ENCODE measurements at places on chromosomes 7 and 10.

DNA sequence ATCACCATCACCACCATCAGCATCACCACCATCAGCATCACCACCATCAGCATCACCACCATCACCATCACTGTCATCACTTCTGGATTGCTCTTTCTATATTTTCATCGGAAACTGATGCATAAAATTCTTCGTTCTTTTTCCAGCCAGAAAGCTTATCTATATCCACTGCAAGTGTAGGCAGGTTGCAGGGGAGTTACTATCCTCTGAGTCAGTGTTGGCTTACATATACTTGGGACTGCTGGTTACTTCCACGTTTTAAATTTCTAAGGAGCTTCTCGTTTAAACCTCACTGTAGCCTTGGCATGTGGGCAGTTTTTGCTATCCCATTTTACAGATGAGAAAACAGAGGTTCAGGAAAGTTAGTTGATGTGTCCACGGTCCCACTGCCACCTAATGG, 66.1 kb downstream of the FOXL3 start:
- H3K36me3 ChIP-seq: no peaks in the 10 kb centered on the region
- no peaks in the 10 kb centered on the region for H3K4me1 ChIP-seq
- H3K27ac ChIP-seq: no peak overlapping the region
- no peaks in the 10 kb centered on the region for H3K27me3 ChIP-seq

GRCh38 chr10:22765660-22766547, 51.5 kb upstream of the PIP4K2A start:
- H3K36me3 ChIP-seq: no peaks in the 10 kb centered on the region
- H3K4me3 ChIP-seq: no peak overlapping the region
- no peaks in the 10 kb centered on the region for H3K27me3 ChIP-seq
- no peaks in the 10 kb centered on the region for H3K4me1 ChIP-seq
- no peak for DNase-seq
- no peak overlapping the region for H3K27ac ChIP-seq

GRCh38 chr7:4880218-4880617, 3.3 kb downstream of the RADIL start:
- H3K4me3 ChIP-seq: no peak overlapping the region
- H3K27ac ChIP-seq: no peak overlapping the region
- H3K4me1 ChIP-seq: no peaks in the 10 kb centered on the region
- DNase-seq: no peak
- no peaks in the 10 kb centered on the region for H3K36me3 ChIP-seq

- H3K36me3 ChIP-seq: no peaks in the 10 kb centered on the region
- DNase-seq: peak; percentile 87
- no peaks in the 10 kb centered on the region for H3K27me3 ChIP-seq
- peak overlapping the region; percentile 38 for H3K4me3 ChIP-seq
- H3K4me1 ChIP-seq: peaks cover 16% of the 10 kb centered on the region
These were observed 65.0 kb downstream of the ZEB1 start for GRCh38 chr10:31383810-31384588.

GRCh38 chr7:11474902-11475585, 357.0 kb downstream of the THSD7A start:
- no peaks in the 10 kb centered on the region for H3K36me3 ChIP-seq
- no peaks in the 10 kb centered on the region for H3K4me1 ChIP-seq
- no peaks in the 10 kb centered on the region for H3K27me3 ChIP-seq
- H3K4me3 ChIP-seq: no peak overlapping the region
- DNase-seq: no peak

GRCh38 chr7:43124388-43124787, 11.9 kb downstream of the HECW1 start:
- H3K27me3 ChIP-seq: no peaks in the 10 kb centered on the region
- no peak overlapping the region for H3K27ac ChIP-seq
- peaks cover 22% of the 10 kb centered on the region for H3K4me1 ChIP-seq
- no peak for DNase-seq
- no peak overlapping the region for H3K4me3 ChIP-seq
- H3K36me3 ChIP-seq: no peaks in the 10 kb centered on the region

DNA sequence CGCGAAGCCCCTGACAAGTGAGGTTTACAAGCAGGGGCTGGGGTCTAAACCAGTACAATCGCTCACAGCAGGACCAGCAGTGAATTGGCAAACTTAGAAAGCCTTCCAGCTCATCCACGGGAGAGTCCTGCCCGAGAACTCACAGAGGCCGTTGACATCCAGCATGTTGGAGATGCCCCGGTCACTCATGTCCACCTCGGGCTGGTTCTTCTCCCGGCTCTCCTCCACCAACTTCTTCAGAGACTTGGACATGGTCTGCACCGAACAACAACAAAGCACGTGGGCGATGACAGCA, 447 bp downstream of the RSU1 start:
- H3K27me3 ChIP-seq: no peaks in the 10 kb centered on the region
- H3K4me3 ChIP-seq: peak overlapping the region; percentile 94
- H3K4me1 ChIP-seq: peaks cover 10% of the 10 kb centered on the region
- H3K27ac ChIP-seq: peak overlapping the region; percentile 40
- DNase-seq: peak; percentile 24
- H3K36me3 ChIP-seq: no peaks in the 10 kb centered on the region

DNA sequence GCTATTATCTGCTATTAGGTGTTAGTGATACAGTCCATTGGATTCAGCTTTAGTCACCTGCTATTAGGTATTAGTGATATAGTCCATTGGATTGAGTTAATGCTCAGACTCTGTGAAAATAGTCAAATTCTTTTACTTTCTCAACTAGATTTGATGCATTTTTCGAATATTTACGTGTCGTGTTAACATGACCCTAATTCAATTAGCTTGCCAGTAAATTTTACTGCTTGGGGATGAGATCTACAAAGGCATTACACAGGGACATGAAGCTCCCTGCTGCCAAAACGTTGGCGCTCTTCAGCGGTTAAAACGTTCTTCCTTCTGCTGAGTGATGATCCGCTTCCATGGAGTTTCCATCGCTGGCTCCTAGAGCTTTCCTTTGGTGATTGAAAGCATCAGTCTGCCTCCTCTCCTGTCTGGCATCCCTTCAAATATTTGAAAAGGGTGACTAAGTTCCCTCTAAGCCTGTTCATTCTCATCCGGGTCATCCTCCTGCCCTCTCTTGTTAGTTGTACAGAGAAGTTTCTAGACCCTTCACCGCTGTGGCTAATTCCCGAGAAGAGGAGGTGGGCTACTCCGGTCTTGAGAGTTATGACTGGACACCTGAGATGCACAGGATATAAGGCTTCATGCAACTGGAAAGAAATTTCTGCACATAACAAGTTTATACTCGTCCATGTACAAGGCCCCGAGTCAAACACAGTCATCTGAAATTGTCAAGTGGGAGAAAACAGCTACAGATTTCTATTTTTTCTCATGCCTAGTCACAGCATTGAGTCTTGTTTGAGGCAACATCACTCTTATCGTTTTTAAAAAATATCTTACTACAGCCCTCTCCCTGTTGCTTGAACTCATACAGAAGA, 254.0 kb downstream of the KLF6 start:
- DNase-seq: no peak
- H3K36me3 ChIP-seq: no peaks in the 10 kb centered on the region
- no peak overlapping the region for H3K27ac ChIP-seq
- no peaks in the 10 kb centered on the region for H3K4me1 ChIP-seq

DNA sequence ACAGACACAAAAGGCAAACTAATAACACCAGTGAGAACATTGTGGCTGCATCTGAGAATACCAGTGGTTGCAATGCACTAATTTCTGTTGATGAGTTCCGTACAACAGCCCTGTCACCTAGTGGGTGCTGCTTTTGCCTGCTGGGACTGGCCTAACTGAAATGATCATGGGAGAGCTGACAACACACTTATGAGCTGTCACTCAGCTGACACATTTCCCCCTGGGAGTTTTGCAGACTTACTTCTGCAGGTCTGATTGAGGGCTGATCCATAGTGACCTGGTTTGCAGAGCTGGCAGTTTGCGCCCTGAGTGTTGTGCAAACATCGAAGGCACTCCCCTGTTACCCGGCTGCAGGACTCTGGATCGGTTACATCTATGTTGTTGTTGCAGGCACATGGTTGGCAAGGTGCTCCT, 60.6 kb upstream of the LAMB1 start:
- no peak overlapping the region for H3K4me3 ChIP-seq
- H3K27me3 ChIP-seq: no peaks in the 10 kb centered on the region
- no peak overlapping the region for H3K27ac ChIP-seq
- H3K36me3 ChIP-seq: no peaks in the 10 kb centered on the region

DNA sequence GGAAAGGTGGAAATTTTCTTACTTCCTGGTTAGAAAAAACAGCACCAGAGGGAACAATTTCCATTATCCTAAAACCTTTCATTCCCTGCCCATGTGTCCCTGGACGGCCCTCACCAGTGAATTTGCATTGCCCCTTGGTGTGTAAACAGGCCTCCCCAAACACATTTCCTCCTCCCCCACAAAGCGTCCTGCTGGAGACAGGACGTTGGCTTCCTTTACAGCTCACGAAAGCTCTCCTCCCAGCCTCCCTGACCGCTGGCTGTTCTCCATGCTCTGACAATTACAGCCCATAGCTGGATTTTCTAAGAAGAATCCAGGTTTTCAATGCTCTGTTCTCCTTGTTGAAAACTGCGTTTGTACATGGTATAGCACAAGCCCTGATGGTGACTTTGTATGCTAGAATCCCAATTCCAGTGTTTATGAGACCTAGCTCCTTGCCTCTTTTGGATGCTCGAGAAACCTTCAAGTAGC, 724.2 kb upstream of the CELF2 start:
- no peak for DNase-seq
- no peaks in the 10 kb centered on the region for H3K36me3 ChIP-seq

- no peaks in the 10 kb centered on the region for H3K36me3 ChIP-seq
- H3K27me3 ChIP-seq: no peaks in the 10 kb centered on the region
- H3K4me1 ChIP-seq: peaks cover 65% of the 10 kb centered on the region
- DNase-seq: peak; percentile 47
These were observed 86.2 kb upstream of the PPIF start for GRCh38 chr10:79260811-79261740.

GRCh38 chr7:50335795-50336754, 31.6 kb downstream of the IKZF1 start:
- no peak overlapping the region for H3K4me3 ChIP-seq
- DNase-seq: no peak
- no peaks in the 10 kb centered on the region for H3K36me3 ChIP-seq
- no peaks in the 10 kb centered on the region for H3K27me3 ChIP-seq

GRCh38 chr10:69692267-69692666, 62.2 kb downstream of the FAM241B start:
- no peak overlapping the region for H3K27ac ChIP-seq
- no peaks in the 10 kb centered on the region for H3K36me3 ChIP-seq
- H3K4me1 ChIP-seq: no peaks in the 10 kb centered on the region

GRCh38 chr10:28678687-28679457, 1.6 kb downstream of the BAMBI start:
- no peaks in the 10 kb centered on the region for H3K36me3 ChIP-seq
- no peak for DNase-seq
- H3K4me1 ChIP-seq: peaks cover 6% of the 10 kb centered on the region
- peaks cover 25% of the 10 kb centered on the region for H3K27me3 ChIP-seq
- H3K27ac ChIP-seq: no peak overlapping the region

DNA sequence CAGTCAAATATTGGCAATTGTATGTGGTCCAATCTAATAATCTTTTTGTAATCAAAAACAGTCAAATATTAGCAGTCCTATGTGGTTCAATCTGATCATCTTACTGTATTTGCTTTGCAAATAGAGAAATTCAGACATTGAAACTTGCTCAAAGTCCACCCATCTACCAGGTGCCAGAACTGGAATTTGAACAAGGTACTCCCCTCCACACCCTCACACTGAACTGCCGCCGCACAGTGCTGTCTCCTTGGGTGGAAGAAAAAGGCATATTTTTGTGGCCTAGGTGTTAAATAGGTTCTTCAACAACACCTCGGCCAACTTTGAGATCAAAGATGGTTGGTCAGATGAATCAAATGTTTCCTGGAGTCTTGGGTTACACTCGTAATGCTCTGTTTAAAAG, 544.2 kb upstream of the GALNT17 start:
- H3K36me3 ChIP-seq: no peaks in the 10 kb centered on the region
- DNase-seq: no peak
- H3K27me3 ChIP-seq: no peaks in the 10 kb centered on the region
- H3K4me3 ChIP-seq: no peak overlapping the region
- H3K27ac ChIP-seq: no peak overlapping the region

DNA sequence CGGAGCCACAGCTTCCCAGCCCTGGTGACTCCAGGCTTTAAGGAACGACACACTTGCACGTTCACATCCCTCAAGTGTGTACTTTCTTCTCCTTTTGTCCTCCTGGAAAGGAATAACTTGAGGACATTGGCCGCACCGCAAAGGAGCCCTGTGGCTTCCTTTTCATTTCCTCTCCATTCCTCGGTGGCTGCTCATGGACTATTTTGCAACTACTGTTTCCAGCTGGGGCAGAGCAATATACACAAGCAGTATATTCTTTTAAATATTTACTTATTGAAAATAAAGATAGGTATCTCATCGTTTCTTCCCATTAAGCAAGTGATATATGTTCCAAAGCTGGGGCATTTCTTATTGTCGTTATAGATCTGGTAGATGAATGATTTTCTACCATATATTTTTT, 97.2 kb upstream of the LYZL1 start:
- H3K36me3 ChIP-seq: no peaks in the 10 kb centered on the region
- H3K4me3 ChIP-seq: no peak overlapping the region
- H3K27ac ChIP-seq: no peak overlapping the region
- no peaks in the 10 kb centered on the region for H3K4me1 ChIP-seq
- no peaks in the 10 kb centered on the region for H3K27me3 ChIP-seq

GRCh38 chr7:47266131-47266706, 315.7 kb downstream of the TNS3 start:
- H3K27me3 ChIP-seq: no peaks in the 10 kb centered on the region
- H3K27ac ChIP-seq: no peak overlapping the region
- no peaks in the 10 kb centered on the region for H3K36me3 ChIP-seq
- no peak overlapping the region for H3K4me3 ChIP-seq

GRCh38 chr7:76278540-76278939, 23.9 kb upstream of the HSPB1 start:
- peaks cover 49% of the 10 kb centered on the region for H3K27me3 ChIP-seq
- peaks cover 2% of the 10 kb centered on the region for H3K4me1 ChIP-seq
- DNase-seq: no peak

- no peak for DNase-seq
- H3K27ac ChIP-seq: no peak overlapping the region
- H3K4me1 ChIP-seq: peaks cover 13% of the 10 kb centered on the region
- no peaks in the 10 kb centered on the region for H3K36me3 ChIP-seq
These were observed 20.1 kb downstream of the GLCCI1 start for GRCh38 chr7:7988706-7989105.

DNA sequence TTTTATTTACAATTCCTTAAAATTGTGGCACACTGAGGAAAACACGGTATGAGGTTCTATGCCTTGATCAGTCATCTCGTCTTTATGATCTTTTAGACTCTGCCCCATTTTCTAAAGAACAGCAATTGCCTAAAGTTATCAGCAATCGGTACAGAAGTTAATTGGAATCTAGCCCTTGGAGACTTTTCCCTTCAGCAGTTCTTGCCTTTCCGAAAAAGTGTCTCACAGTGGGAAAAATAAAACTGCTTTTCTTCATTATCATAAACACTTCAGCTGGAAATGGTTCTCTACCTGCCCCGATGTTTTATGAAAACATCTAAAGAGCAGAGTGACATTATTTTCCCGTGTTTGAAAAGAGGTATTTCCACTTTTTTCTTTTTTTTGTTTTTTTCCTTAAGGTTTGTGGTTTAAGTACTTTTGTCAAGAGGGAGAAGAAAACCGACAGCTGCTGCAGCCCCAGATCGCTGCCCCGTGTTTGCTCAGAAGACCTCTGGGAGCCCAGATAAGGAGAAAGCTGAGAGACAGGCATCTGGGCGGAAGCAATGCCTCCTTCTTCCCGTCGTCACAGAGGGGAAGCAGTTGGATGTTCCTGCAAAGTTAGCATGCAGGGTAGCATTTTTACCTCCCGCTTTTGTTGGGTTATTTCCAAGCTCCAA, 149.7 kb downstream of the FRMD4A start:
- 0 out of 2 replicates have a peak, but pooled peaks cover 3% of the 10 kb centered on the region for H3K27me3 ChIP-seq
- no peak overlapping the region for H3K4me3 ChIP-seq
- H3K4me1 ChIP-seq: peaks cover 6% of the 10 kb centered on the region

- no peaks in the 10 kb centered on the region for H3K27me3 ChIP-seq
- no peak overlapping the region for H3K27ac ChIP-seq
- no peak for DNase-seq
- no peaks in the 10 kb centered on the region for H3K4me1 ChIP-seq
These were observed 75.1 kb downstream of the LYZL2 start for GRCh38 chr10:30554440-30554825.
